Activated CD8-positive, alpha-beta memory T cell treated with anti-CD3 and anti-CD28 coated beads for 48 hours (primary cell): ENCODE measurements at places on chromosomes 16 and 17.

DNA sequence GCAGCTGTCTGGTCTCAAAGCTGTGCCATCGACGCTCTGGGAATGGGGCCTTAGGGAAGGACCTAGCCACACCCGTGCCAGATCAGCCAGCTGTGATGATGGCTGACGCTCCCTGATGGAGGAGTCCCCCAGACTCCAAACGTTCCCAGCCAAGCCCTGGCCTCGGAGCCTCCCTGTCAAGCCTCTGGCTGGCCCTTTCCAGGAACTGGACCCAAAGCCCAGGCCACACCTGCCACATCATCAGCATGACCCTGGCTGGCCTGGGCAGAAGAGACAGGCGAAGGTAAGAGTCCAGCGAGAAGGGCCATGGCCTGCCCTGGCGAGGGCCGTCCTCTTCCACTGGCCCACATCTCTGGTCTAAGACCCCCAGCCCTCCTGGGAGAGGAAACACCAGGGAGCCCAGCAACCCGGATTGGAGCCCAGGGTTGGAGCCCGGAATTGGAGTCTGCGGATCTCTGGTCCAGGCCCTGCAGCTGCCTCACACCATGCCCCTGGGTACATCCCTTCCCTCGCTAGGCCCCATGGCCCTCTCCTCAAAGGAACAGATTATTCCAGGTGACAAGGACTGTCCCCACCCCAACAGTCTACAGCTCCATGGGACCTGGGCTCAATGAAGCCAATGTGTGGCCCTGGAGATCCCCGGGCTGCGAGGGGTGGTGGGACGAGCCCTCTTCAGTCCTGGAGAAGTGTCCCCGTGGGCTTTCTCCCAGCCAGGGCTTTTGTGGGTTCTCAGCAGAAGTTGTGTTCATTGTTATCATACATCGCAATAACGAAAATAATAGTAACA, 105.1 kb upstream of the TNRC6C start:
- DNase-seq, result no peak

DNA sequence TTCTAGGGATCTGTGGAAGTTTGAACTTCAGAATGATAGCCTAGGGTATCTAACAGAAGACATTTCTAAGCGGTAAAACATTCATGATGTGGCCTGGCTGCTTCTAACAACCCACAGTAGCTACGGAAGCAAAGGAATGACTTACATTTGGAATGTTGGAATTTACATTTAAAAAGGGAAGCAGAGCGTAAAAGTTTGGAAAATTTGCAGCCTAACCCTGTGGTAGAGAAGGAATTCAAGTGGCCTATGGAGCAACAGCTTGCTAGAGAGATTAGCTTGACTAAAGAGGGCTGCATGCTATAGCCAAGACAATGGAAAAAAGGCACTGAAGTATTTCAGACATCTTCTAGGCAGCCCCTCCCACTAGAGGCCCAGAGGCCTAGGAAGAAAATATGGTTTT, 50.1 kb downstream of the HNF1B start:
- DNase-seq, result no peak

DNA sequence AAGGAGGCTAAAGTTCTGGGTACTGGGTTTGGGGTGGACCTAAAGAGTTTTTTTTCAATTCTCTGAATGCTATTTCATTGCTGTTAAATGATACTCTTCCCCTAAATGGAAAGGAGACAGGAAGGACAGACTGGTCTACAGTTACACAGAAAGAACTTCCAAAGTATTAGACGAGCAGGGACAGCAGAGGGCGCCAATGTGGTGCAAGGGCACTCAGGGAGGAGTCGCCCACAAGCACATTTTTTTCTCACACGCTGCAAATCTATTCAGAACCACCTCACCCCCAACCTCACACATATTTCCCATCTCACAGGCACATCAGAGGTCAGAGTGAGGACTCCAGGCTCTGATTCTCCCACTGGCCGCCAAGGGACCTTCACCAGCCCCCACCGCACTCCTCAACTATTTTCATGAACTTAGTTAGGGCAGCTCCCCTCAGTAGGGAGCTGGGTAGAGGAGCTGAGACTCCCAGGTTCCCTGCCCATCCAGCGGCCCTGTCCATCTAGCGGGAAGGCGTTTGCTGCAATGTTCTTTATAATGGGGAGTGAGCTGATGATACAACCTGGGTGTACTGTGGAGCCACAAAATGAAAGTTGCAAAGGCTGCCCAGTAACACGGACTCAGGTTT, 6.8 kb upstream of the CA4 start:
- peak; percentile 57 for DNase-seq

GRCh38 chr16:24801761-24802302, 43.9 kb upstream of the SLC5A11 start:
- DNase-seq, result no peak

- DNase-seq, result no peak
Observed at GRCh38 chr17:65987988-65988387, 203.9 kb downstream of the CEP112 start.

DNA sequence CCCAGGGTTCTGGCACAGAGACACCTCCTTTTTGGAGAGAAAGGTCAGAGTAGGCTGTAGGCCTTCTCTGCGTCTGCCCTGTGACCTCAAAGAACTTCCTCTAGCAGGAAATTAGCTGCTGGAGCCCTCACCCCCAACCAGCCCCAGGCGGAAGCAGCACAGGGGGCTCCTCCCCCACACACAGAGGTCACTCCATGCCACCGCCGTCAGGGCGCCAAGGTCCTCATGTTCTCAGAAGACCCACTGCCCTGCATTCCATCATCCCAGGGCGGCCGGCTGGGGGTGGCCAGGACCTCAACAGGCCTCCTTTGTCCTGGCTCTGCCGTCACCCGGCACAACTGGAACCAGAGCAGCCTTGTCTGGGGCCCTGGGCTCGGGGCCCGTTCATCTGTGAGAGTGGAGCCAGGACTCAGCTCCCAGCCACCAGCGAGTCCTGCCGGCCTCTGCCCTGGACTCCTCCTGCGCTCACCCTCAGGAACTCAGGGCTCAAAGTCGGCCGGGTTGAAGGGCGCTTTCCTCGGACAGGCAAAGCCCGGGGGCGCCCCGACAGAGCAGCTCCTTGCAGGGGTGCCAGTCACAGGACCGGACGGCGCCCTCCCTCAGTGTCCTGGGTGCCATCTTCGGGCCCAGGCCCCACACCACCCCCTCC, 1.2 kb downstream of the TMC6 start:
- DNase-seq, result no peak
